Stimulated activated CD4-positive, alpha-beta T cell treated with anti-CD3 and anti-CD28 coated beads, Interleukin-4, amount 100 ng/mL, for 48 hours (primary cell): ENCODE measurements at places on chromosomes 5 and 9.

DNA sequence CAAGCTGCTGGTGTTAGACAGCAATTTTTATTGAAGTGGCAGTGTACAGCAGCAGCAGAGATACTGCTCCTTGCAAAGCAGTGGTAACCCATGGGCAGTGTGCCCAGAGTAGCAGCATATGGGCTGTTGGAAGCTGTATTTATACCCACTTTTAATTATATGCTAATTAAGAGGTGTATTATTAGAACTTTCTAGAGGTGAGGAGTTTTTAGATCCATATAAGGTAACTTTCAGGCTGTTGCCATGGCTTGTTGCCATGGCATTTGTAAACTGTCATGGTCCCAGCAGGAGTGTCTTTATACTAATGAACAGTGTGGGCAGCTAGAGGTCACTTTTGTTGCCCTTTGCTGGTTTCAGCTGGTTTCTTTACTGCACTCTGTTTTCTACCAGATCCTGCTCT is 3.7 kb upstream of the PJA2 start:
- no peak for DNase-seq

- DNase-seq: no peak
Observed at GRCh38 chr5:129474544-129474943, 14.4 kb downstream of the ADAMTS19 start.

- no peak for DNase-seq
Observed at GRCh38 chr5:180820788-180821321, 18.2 kb upstream of the MGAT1 start.

GRCh38 chr9:131578731-131579504 is 33.6 kb downstream of the PRRT1B start:
- no peak for DNase-seq

GRCh38 chr9:20994486-20994885 is 37.0 kb downstream of the HACD4 start:
- no peak for DNase-seq
